ENCODE measurements at places on chromosomes 7 and 10.
A peak's percentile ranks its signal among the peaks of the same experiment; 100 is the strongest.

DNA sequence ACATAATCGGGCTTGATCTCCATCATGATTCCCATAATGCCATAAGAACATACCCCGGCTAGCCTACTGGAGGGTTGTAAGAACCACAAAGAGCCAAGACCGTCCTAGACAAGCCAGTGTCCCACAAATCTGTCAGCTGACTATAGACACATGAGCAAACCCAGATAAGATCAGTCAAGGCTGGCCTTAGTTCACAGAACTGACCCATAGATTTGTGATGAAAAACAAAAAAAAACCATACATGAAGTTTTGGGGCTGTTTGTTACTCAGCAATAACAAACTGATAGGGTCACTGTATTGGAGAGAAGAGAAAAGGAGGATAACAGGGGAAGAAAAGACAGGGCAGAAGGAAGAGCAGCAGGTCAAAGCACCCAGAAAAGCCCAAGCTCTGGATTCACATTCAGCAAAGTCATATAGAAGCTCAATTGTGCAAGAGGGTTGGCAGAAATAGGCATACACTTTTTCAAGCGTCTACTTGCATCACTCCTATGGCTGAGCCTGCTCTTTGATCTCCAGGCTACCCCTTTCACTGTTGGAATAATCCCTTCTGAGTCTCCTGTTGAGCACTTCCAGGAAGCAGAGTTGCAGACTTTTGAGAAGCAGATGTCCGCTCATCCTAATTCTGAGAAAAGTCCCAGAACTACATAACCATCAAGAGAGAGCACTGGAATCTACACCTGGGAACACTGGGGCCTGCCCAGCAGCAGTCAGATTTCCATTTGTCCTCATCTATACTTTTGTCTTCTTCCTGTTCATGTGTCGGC is 122.0 kb upstream of the HABP2 start:
- DNase-seq, result no peak

DNA sequence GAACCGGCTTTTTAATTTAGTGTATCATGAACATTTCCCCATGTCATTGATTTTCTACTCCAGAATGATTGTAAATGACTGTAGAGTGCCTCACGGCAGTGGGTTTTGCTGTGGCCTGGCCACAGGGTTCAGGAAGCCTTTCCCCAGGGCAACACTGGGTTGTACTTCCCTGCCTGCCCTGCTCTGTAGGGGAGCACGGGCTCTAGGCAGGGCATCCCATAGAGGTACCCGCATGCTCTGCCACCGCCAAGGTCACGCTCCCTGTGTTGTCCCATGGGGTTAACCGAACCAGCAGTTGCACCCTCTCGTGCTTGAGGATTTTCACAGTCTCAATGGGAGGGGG is 63.8 kb downstream of the BPGM start:
- DNase-seq, result no peak

DNA sequence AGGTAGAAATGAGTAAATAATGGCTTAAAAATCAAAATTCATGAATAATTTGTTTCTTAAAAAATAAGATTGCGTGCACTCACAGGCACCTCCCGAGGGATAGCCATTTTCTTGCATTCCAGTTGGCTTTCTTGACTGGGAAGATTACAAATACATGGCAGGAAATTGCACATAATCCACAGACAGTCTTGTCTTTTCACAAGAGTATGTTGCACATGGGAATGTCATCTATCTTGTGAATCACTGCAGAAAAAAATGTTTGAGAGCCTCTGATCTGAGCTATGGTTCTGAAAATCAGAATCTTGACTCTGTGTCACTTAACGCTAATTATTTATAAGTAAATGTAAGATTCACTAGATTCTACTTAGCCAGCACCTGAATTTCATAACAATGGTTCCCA is 74.1 kb upstream of the PRKG1 start:
- peak; percentile 58 for DNase-seq

GRCh38 chr10:89207801-89208551 is 859 bp upstream of the CH25H start:
- DNase-seq, result peak; percentile 65

- no peak for DNase-seq
Measured at GRCh38 chr10:8454357-8454756, 399.9 kb downstream of the GATA3 start.
